HuH-7.5 (cell line): ENCODE measurements at places on chromosomes 16 and 17.

- no peak for DNase-seq
Measured at GRCh38 chr17:62966426-62967204, 580 bp downstream of the TANC2 start.

DNA sequence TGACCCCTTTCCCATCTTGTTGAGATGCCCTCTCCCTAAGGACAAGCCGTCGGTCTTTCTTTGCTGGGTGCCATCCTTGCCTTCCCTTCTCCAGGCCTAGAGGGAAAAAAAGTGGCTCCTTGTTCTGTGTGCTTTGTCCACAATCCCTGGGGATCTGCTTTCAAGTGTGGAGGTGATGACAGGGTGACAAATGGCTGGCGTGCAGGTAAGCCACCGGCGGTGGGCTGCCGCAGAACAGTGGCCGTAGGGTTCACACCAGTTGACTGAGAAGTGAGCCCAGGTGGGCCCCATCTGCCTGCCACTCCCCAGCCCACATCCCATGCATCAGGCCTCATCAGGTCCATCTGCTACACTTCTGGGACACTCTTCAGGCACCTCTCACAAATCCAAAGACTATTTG lies 11.4 kb upstream of the CALB2 start:
- DNase-seq: no peak

- DNase-seq: no peak
Measured at GRCh38 chr17:2157675-2158395, 102.9 kb downstream of the HIC1 start.

- no peak for DNase-seq
Measured at GRCh38 chr16:63655846-63656245, 1466.0 kb downstream of the CDH11 start.

- no peak for DNase-seq
Measured at GRCh38 chr16:27482397-27483087, 67.2 kb downstream of the GTF3C1 start.

- DNase-seq: no peak
Measured at GRCh38 chr17:59684967-59685366, 22.3 kb downstream of the PTRH2 start.

DNA sequence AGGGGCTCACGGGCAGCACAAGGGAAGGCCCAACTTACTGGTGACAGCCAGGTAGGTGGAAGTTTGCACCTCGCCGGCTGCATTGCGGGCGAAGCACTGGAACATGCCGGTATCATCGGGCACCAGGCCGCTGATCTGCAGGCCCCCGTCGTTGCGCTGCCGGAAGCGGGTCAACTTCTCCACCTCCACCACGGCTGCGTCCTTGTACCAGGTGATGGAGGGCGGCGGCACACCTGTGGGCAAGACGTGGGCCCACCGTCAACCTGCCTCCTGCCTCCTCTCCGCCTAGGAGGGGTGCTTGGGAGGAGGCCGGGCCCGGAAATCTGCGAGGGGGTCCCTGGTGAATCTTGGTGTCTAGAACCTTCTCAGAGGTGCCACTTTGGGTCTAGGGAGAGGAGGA lies 123.6 kb upstream of the CDC42EP4 start:
- DNase-seq: no peak

DNA sequence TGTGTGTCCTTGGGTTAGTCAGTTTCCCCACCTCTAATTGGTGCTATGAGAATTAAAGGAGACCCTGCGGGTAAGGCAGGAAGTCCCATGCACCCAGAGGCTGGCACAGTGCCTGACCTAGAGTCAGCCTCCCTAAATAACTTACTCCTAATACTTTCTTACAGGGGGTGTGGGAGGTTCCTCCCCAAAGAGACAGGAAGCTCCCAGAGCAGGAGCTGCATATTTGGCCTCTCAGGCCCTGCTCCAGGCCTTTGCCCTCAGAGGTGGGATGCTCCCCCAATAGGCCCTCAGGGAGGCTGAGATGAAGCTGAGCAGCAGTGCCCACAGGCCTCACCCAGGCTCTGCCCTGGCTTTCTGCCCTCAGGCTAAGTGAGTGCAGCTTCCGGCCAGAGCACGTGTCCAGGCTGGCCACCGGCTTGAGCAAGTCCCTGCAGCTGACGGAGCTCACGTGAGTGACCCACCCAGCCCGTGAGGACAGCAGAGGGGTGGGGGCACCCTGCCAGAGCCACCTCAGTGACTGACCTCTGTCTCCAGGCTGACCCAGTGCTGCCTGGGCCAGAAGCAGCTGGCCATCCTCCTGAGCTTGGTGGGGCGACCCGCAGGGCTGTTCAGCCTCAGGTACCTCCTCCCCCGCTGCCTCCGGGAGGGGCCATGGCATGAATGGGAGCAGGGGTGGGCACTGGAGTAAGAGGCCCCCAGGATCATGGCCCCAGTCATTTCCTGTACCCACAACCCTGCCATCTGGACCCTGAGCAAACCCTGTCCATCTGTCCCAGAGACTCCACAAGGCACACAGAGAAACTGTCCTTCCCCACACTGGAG lies 31.1 kb upstream of the CPNE2 start:
- no peak for DNase-seq

DNA sequence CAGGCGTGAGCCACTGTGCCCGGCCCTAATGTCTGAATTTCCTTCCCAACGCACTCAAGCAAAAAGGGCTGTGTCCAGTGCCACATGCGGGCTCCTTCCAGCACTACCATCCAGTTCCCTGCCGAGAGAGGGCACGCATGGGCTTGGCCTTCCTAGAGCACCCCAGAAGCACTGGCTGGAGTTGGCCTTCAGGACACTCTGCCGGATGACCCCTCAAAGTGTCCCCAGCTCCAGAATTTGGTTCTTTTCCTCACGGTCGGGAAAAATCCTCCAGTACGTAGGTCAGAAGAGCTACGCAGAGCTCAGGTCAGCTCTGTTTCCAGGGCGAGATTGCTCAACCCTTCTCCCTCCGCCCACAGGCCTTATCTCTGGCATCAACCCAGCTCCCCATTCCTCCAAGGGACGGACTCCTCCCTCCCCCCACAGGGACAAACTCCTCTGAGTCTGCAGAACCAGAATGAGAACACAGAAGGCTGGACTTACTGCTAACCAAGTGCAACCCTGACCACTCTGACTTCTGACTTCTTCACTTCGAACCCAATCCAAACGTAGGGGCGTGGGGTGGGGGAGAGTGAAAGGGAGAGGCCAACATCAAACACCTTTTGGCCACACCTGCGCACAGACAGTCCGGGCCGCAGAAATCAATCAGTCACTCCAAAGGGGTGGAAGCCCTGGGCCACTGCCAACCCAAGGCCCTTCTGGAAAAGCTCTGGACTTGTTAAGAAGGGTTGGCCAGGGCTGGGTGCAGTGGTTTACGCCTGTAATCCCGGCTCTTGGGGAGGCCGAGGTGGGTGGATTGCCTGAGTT lies 3.6 kb downstream of the CDC42EP4 start:
- DNase-seq: peak; percentile 68

- DNase-seq: no peak
Measured at GRCh38 chr17:58265902-58266875, 14.5 kb downstream of the MPO start.

- DNase-seq: no peak
Measured at GRCh38 chr17:40322358-40323315, 13.7 kb downstream of the RARA start.

GRCh38 chr17:36935671-36936454 lies 1.4 kb upstream of the LHX1 start:
- peak; percentile 59 for DNase-seq

DNA sequence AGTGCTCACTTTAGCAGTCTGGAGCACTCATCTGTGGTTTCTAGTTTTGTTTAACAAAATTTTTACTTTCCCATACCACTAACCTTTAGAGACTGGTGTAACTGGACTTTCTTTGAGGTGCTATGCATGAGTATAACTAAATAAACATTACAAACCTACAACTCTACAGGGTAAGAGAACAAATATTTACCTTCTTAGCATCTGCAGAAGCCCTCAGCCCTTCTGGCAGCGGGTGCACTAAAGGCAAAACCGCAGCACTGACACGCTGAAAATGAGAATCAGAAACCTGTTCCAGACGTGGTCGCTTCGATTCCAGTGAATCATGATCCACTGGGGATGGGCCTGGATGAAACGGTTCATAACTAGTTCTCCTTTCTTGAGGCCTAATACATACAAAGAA lies 43.7 kb downstream of the NCOR1 start:
- DNase-seq: peak; percentile 11

DNA sequence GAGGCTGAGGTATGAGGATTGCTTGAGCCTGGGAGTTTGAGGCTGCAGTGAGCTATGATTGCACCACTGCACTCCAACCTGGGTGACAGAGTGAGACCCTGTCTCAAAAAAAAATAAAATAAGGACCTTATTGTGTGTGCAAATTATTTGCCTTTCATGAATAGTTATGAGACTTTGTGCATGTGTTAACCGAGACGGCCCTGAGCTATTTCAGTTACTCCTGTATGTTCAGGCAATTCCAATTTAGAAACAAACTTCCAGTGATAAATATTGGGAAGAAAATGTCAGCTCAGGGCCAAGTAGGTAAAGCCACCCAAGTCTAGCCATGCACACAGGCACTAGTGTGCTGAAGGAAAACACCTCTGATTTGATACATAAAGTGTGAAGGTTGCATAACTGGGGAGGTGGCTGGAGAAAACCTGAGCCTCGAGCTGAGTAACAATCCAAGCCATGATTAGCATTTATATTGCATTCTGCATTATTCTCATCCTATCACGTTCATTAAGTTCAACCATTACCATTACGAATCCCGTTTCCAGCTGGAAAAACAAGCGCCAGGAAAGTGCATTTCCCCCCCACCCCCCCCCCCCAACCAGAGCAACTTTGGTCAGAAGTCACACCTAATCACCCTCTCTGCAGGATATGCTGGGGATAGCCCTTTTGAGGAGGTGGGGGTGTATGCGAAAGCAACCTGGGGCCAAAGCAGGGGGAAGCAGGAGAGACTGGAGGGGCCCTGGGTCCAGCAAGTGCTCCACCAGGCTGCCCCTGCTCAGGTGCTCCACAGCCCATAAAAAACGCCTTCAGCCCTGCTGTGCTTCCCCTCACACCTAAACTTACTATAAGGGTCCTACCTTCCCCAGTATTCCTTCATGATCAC lies 18.6 kb upstream of the ENDOV start:
- DNase-seq: no peak

DNA sequence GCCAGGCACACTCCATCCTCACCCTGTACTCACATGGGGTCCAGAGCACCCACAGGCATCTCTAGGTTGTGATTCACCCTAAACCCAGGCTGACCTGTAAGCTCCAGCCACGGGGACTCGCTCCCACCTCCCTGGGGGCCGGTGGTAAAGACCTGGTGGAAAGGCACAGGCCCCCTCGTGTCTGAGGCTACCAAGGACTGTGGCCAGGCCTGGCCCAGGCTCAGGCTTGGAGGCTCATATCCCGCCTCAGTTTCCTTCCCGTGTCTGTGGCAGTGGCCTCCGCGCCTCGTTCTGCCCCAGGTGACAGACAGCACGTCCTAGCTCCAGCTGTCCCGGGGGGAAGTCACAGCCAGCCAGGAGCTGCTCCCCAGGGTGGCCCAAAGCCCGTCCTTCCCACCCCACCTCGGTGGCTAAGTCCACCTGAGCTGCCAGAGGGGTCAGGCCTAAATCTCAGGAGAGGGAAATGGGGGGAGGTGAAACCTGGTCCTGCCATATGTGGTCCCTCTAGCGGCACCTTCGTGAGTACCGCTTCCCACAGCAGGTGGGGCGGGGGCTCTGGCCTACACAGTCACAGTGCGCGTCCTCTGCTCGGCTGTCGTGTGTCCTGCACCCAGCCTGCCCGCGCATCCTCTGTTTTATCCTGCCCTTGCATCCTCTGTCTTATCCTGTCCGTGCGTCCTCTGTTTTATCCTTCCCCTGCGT lies 12.6 kb downstream of the CDH15 start:
- no peak for DNase-seq

DNA sequence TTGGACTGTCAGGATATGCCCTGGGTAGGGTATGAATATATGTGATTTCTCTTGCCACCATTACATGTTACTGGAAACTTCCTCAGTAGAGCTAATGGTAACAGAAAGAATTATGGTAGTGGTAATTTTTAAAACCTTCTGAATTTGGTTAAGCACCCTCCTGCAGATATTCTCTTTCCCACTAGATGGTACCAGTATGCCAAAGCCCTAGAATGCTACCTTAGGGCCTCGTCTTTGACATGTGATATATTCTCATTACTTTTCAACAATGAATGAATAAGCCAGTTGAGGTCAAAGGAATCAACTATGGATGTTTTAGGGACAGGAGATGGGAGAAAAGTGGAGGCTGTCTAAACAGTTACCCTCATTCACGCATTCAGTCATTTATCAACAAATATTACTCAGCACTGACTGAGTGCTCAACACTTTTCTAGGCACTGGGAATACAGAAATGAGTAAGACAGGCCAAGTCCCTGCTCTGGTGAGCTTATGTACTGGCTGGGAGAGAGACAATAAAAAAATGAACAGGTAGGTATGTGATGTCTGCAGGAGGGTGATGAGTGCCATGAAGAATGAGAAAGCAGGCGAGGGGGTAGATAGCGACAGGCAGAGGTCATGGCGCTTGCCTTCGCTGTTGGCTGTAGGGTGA lies 14.7 kb downstream of the CDH13 start:
- DNase-seq: no peak

- DNase-seq: no peak
Measured at GRCh38 chr16:49548325-49548970, 174.8 kb downstream of the C16orf78 start.

- DNase-seq: no peak
Measured at GRCh38 chr17:2055292-2056205, 646 bp downstream of the HIC1 start.

DNA sequence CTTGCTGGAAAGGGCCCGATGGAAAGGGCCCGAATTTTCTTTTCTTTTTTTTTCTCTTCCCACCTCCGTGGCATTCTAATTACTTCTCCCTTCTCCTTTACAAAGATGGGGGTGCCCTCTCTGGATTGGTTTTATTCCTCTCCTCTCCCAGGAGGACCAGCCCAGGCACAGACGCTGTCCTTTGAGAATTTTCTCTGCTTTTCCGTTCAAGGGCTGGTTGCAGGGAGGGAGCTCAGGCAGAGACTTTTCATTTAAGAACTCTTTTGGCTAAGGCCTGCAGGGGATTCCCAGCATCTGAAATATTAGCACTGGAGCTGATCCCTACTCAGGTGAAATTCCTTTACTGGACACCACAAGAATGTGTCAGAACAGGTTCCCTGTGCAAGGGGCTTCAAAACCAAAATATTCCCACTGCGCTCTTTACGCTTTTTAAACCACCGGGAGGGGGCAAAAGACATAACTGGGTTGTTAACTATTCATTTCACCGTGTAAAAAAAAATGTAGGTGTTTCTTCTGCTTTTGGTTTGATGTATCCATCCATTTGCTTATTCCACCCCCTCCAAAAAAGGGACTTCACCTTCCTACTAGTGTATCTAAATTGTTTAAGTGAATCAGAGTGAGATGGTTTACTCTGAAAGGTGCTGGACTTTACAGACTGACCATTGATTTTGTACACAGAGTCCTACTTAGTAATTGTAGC lies 1.4 kb downstream of the NFAT5 start:
- DNase-seq: peak; percentile 15
